Erythroblast (primary cell): ENCODE measurements at places on chromosomes 2 and 18.
A peak's percentile ranks its signal among the peaks of the same experiment; 100 is the strongest.

DNA sequence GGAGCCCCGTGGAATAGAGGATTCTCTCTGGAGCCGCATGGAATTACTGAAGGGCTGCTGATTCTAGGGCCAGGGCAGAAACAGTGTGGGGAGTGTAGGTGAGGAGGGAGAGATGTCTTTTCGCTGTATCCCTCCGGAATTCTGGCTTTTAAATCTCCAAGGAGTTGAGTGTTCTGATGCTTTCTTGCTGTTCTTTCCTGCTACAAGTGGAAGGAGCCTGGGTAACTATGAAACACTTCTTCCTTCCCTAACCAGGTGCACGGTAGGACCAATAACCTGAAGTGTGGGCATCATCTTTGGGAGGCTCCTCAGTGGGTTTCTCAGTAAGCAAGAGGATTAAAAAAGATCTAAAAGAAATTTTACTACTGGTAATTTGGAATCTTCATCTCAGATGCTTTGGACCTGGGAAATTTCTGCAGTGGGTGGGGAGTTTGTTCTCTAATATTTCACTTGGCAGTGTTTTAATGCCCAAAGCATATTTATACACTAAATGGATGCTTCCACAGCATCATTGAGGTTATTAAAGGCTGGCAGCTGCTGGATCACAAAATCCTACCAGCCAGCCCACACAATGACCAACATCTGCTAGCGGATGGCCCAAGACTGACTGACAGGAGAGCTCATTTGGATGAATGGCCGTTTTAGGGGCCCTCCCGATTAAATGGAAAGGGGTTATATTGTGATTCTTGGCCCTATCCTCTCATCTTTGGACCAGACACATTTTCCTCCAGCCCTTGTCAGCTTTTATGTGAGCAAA, 2.1 kb downstream of the EML6 start:
- no peak for DNase-seq

- DNase-seq, result peak; percentile 51
These were observed 62.2 kb downstream of the ADNP2 start for GRCh38 chr18:80171054-80171872.

DNA sequence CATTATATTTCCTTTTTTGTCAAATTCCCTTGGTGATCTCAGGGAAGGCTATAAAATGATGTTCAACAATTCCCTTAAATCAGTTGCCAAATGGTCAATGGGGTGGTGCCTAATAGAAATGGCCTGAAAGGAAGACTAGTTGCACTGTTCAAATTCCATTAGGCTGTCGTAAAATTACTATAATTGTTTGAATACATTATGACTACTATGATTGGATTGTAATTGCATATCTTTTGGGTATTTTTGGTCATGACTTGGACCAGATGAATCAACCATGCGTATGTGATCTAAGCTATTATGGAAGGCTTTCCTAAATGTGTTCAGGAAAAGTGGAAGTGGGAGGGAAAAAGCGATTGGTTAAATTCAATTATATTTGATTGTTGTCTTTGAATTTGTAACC, 41.3 kb upstream of the KCNE4 start:
- DNase-seq, result no peak

- DNase-seq, result no peak
These were observed 56.3 kb downstream of the TLK1 start for GRCh38 chr2:171104379-171104778.

DNA sequence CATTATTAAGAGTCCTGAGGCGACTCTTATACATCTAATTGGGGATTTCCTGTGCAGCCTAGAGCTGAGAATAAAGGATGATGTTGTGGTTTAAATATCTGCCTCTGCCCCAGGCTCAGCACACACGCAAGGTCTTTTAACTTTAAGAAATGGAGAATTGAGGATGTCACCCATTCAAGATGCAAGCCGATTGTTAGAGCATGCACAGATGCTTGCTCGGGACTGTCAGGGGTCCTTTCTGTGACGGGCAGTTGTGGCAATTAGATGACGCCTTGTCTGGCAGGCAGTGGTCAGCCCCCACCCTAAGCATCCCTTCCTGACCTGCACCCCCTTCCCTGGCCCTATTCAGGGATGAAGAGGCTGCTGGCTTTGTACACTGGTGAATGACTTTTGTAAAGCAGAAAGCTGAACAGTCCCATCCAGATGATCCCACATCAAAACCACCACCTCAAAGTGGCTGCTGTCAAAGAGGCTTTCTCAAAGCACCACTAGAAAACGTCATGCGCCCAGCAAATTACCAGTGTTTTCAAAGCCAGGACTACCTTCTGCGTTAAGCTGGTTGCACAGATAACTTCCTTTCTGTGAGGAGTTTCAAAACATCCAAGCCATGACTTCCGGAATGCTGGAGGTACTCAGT, 23.7 kb downstream of the FAM178B start:
- DNase-seq, result no peak

- DNase-seq, result no peak
These were observed 40.3 kb downstream of the RNF152 start for GRCh38 chr18:61852496-61852895.

DNA sequence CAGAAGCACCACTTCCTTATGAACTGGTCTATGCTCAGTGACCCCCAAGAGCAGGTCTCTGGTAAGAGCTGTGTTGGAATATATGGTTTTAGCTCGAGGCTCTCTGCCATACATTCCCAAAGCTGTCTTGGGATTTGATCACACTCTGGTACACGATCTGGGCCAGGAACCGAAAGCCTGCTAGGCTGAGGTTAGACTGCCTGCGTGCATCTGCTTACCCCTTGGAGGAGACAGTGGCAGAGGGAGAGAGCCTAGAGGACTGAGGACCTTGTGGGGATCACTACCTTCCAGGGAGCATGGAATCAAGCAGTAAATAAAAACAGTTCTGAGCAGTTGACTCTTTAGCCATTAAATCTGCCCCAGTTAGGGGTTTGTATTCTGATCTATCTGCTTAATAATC, 63.7 kb downstream of the ZNF532 start:
- DNase-seq, result no peak

- peak; percentile 70 for DNase-seq
These were observed 75.5 kb upstream of the FRZB start for GRCh38 chr2:182941919-182942318.
